ENCODE measurements at places on chromosomes 6 and 20.

GRCh38 chr6:152472325-152472724 is 164.8 kb downstream of the SYNE1 start:
- DNase-seq = no peak

DNA sequence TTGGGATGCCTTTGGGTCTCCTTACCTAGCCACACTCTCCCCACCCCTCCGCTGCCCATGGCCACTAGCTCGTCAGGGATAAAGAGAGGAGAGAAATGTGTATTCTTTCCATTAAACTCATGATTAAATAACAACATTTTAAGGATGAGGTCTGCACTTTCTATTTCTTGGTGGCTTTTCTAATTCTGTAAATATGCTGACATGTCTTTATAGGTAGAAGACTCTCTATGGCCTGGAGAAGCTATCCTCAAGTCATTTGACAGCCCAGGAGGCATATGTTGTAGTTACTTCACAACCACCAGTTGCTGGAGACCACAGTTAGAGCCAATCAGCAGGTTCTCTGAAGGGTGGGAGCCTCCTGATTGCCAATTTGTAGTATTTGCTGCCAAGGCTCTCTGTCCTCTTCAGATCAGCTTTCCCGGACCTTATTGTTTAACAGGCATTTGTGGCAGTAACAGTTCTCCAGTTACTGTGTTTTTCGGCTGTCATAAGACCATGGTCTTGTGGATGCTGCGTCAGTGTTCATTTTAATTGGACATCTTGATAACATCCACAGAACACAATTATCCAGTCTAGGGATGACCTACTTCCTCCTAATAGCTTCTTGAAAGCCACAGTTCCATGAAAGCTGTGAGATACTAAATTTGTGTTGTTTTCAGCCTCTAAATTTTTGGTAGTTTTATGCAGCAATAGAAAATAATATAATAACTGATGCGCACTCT is 205.0 kb upstream of the KCNQ5 start:
- DNase-seq = no peak

- no peak for DNase-seq
Observed at GRCh38 chr6:26329763-26330511, 35.1 kb upstream of the BTN3A2 start.

GRCh38 chr6:35534407-35535170 is 21.9 kb upstream of the TULP1 start:
- DNase-seq = no peak

- no peak for DNase-seq
Observed at GRCh38 chr20:11845340-11845739, 72.4 kb upstream of the BTBD3 start.

- DNase-seq = no peak
Observed at GRCh38 chr6:65545920-65546319, 161.1 kb downstream of the EYS start.

- no peak for DNase-seq
Observed at GRCh38 chr20:34581341-34582184, 23.0 kb downstream of the MAP1LC3A start.

GRCh38 chr6:13304580-13305260 is 23.6 kb downstream of the TBC1D7 start:
- DNase-seq = no peak

- DNase-seq = no peak
Observed at GRCh38 chr20:47032933-47033578, 138.4 kb downstream of the EYA2 start.

GRCh38 chr6:12527339-12527738 is 189.2 kb upstream of the PHACTR1 start:
- no peak for DNase-seq

DNA sequence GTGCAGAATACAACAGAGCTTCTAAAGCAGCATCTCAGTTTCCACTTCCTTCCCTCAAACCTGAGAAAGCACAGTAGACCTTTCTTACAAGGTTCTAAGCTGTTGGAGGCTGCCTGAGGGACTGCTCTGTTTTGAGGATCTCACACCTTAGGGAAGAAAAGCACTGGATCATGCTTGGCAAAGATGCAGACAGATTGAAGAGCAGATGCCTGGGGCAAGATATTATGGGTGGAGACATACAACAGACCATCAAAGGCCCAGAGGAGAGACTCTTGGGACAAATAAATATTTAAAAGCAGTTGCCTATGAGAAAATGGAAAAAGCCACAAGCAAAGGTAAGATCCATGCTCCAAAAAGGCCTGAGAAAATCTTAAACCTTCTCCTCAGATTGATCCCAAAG is 6.2 kb downstream of the ZNF337 start:
- DNase-seq = no peak

DNA sequence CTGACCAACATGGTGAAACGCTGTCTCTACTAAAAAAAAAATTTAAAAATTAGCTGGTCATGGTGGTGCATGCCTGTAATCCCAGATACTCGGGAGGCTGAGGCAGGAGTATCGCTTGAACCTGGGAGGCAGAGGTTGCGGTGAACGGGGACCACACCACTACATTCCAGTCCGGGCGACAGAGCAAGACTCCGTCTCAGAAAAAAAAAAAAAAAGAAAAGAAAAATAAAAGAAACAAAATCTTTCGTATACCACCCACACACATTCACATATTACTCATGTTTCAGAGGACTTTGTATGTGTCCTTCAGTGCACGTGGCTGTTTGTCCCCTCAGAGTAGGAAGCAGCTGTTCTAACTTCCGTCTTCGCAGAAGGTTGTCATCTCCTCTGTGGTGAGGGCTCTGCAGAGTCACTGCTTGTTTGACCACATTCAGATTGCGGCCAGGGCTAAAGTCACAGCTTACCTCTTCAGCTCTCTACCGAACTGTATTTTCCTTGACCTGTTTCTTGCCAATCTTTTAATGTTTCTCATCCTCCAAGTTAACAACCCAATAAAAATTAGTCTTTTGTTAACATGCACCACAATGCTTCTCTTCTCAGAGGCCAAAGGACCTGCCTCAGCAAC is 36.6 kb upstream of the HIVEP1 start:
- DNase-seq = no peak

- DNase-seq = no peak
Observed at GRCh38 chr6:137821491-137821890, 45.6 kb upstream of the TNFAIP3 start.

- DNase-seq = no peak
Observed at GRCh38 chr6:97195117-97195516, 87.9 kb downstream of the MMS22L start.

Measured in 8988T (cell line).